Activated CD4-positive, alpha-beta T cell treated with anti-CD3 and anti-CD28 coated beads for 4 hours (primary cell): ENCODE measurements at places on chromosomes 12 and 14.

DNA sequence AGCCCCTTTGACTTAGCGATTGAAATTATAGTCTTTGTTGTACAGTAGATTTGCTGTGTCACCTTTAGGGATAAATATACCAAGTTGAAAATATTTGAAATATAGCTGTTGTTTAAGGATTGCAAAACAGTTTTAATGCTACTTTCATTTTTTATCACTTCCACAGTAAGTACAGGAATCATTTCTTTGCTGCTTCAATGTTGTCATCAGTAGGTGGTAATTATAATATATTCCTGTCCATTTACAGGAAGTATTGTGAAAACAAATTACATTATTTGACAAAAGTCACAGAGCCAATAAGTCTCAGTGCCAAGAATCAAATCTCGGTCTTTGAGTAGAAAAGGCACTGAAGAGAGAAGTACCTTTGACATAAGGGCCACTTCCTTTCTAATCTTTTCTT lies 342.6 kb upstream of the RGS6 start:
- DNase-seq: no peak

- DNase-seq: no peak
Observed at GRCh38 chr14:75634848-75635247, 25.8 kb downstream of the ERG28 start.

DNA sequence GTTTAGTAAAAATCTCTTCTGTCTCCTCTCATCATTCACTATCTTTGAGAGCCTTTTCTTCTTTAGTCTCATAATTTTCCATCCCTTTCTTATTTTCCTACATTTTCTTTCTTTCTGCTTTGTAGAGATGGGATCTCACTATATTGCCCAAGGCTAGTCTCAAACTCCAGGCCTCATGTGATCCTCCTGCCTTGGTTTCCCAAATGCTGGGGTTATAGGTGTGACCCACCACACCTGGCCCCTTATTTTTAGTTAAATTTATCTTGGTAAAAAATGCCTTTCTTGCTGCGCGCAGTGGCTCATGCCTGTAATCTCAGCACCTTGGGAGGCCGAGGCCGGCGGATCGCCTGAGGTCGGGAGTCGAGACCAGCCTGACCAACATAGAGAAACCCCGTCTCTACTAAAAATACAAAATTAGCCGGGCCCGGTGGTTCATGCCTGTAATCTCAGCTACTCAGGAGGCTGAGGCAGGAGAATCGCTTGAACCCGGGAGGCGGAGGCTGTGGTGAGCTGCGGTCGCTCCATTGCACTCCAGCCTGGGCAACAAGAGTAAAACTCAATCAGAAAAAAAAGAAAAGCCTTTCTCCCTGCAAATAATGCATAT lies 996 bp downstream of the SLC2A3 start:
- no peak for DNase-seq

GRCh38 chr12:58425481-58426392 lies 484.4 kb downstream of the ATP23 start:
- DNase-seq: no peak

- DNase-seq: no peak
Observed at GRCh38 chr12:46407361-46407760, 34.8 kb upstream of the SLC38A2 start.

DNA sequence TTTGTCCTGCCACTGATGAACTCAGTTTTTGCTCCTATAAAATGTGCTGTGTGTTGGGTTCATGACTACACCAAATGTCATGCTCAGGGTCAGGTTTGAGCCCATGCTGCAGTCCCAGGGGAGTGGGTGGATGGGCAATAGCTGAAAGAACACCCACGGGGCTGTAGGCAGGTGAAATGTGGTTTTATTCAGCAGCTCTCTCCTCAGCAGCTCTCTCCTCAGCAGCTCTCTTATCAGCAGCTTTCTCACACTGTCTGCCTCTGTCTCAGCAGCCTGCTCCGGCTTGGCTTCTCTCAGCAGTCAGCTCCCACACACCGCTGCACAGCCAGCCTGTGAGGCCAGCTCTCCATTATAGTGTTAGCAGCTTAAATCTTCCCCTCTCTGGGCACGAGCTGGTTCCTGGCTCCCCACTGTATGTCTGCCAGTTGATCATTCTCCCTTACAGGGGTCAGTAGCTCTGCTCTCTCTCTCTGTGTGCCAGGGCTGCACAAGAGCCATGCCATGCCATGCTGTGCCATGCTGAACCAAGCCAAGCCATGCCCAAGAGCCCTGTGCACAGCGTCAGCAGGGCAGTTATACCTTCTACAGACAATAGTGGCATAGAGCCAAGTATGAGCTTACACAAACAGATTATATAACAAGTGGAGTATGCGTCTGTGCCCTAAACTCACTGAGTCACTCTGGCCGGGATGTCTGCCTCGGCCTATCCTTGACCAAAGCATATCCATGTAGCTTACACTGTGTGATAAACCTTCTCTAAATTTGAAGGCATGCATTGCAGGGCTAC lies 303.3 kb upstream of the TMPO start:
- DNase-seq: no peak

DNA sequence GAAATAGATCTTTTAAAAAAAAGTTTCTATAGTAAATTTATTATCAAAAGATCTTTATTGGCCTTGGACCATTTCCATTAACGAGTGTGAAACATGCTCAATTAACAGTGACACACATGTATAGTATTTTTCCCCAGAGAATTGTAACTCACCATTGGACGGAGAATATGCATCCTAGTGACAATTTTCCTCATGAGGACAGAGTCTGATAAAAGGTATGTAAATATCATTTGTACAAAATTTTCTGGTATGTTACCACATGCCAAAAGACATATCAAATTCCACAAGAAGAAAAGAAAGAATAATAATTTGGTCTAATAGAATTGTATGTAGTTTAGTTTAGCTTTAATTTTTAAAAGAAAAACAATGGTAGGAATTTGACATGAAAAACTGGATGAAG lies 1096.0 kb upstream of the FLRT2 start:
- DNase-seq: no peak

DNA sequence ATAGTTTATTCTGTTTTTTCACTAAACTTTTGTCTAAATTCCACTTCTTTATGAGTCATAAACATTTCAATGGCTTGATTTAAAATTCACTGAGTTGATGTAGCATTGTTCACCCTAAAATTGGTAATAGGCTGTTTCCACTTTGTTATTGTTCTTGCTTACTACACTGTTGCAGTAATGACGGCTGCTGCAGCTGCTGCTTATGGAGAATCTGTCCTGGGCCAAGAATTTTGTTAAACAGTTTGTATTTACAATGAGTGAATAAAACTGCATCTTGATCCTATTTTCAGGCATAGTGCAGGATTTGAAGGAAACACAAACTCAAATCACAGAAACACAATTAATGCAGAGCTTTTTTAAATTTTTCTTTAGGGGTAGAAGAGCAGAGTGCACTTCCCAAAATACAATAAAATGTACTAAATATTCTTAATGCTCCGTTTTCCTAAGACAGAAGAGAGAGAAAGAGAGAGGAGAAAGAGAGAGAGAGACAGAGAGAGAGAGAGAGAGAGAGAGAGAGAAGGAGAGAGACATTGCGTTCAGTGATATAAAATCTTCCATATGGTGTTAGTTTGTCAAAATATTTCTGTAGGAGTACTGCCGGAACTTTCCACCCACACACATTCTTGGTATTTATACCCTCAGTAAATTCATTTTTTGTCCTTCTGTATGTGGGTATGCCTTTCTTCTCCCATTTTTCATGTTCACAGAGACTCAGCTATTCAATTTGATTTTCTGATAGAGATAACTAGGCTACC lies 266.4 kb downstream of the LRFN5 start:
- DNase-seq: no peak

DNA sequence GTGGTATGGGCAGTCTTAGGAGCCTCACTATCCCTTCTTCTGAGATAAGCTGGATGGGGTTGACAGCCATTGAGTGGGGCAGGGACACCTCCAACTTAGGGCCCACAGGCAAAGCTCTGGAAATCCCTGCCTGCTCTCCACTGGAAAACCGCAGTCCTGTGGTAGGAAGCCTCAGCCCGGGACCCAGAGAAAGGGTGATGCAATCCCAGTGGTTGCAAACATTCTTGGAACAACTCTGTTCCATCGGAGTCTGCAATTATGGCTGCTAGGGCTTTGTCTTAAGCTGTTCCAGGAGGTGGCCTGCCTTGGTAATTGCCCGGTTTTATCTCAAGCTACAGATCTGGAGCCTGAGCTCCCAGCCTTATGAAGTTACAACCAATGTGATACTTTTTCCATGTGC lies 133.4 kb downstream of the DICER1 start:
- DNase-seq: no peak

- DNase-seq: no peak
Observed at GRCh38 chr12:24049728-24050127, 100.3 kb upstream of the SOX5 start.

DNA sequence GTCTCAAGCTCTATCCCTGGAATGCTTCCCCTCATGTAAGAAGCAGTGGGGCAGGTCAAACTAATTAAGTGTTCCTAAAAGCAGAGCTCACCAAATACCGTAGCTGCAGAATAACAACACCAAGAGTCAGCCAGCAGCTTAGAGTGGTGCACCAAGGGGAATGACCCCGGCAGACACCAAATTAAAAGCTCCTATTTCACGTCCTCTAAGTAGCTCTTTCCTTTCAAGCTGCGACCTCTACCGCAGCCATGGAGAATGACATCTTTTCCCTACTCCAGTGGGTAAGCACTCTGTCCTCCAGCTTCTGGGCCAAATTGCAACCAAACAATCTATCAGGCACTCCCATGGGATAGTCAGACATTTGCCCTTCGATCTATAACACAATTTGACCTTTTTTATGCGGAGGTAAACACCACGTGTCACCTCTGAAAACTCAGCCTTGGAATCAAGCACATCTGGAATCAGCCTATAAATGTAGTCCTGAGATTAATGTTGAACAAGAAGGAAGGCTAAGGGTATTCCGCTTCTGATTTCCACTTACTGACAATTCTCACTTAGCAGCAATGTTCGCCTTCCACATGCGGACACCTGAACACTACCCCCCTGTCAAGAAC lies 67.6 kb upstream of the CDKN3 start:
- DNase-seq: no peak

GRCh38 chr12:57732270-57732669 lies 6.3 kb downstream of the AGAP2 start:
- DNase-seq: no peak

- no peak for DNase-seq
Observed at GRCh38 chr14:44339862-44340261, 167.2 kb downstream of the FSCB start.

DNA sequence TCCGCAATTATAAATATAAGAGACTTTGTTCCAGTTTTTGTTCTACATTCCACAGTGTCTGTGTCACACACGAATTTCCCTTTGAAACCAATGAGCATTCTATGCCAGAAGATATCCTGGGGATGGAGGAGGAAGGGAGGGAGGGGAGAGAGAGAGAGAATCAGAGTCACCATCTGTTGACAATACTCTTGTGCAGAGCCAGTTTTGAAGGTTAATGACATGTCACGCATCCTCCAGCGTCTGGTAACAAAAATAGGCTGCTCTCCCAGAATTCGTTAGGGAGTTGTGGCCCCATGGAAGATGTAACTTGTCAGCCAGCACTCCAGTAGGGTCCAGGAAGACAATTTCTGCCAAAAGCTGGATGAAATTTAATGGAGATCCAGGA lies 213.5 kb upstream of the KRR1 start:
- DNase-seq: no peak

DNA sequence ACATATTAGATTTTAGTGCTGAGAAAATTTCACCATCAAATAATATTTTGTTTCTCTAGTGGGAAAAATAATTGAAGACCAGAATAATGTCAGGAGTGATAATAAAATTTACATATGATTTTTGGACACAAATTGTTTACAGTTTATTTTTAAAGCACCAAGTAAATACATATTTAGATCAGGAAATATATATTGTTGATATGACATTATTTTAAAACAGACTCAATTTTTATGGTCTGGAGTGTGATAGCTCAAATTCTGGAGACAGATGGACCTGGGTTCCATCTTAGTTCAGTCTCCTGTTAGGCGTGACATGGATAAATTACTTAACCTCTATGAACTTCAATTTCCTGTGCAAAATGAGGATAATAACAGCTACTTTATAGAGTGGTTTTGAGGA lies 135.4 kb downstream of the TPH2 start:
- no peak for DNase-seq

DNA sequence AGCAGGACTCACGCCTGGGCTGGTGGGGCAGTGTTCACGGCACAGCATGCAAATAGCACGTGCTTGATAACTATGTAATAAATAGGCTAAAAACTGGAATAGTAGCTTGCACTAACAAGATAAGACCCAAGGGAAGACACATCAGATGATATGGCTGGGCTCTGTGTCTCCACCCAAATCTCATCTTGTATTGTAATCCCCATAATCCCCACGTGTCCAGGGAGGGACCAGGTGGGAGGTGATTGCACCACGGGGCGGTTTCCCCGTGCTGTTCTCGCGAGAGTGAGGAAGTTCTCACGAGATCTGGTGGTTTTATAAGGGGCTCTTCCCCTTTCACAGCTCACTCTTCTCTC lies 46.9 kb downstream of the RIMBP2 start:
- DNase-seq: no peak

DNA sequence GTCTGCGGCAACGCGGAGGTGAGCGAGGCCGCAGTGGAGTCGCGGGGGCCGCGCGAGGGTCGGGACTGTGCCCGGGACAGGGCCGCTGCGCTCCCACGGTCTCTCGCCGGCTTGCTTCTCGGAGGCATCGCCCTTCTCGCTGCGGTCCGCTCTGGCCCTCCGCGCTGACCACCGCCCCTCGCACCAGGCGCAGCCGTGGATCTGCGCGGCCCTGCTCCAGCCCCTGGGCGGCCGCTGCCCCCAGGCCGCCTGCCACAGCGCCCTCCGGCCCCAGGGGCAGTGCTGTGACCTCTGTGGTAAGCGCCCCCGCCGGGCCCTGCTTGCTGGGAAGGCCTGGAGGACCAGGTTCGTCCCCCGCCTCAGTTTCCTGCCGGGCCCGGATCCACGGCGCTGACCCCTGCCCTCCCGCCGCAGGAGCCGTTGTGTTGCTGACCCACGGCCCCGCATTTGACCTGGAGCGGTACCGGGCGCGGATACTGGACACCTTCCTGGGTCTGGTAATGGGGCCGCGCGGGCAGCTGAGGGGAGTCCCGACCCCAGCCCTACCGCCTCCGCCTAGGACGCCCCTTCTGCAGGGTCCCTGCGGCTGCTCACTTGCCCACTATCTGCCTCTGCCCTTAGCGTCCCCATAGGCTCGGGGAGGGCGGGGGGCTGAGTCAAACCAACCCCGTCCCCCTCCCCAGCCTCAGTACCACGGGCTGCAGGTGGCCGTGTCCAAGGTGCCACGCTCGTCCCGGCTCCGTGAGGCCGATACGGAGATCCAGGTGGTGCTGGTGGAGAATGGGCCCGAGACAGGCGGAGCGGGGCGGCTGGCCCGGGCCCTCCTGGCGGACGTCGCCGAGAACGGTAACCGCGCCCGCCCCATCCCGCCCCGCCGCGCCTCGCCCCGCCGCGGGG lies 7.0 kb downstream of the AMN start:
- DNase-seq: no peak

GRCh38 chr12:127065595-127065994 lies 1201.4 kb upstream of the TMEM132C start:
- DNase-seq: no peak

DNA sequence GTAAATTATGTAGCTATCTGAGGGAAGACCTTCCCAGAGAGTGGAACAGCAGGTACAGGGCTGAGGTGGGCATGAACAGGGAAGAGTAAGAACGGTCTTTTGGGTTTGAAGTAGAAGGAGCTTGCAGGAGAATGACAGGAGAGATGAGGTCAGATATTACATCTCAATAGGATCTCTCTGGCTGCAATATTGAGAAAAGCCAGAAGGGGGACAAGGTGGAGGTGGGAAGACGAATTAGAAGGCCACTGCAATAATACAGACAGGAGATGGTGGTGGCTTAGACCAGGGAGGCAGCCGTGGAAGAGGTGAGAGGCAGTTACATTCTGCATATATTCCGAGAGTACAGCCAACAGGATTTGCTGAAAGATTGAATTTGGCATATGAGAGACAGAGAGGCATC lies 310.2 kb downstream of the APAF1 start:
- no peak for DNase-seq

- DNase-seq: peak; percentile 16
Observed at GRCh38 chr14:74302152-74302628, 544 bp downstream of the ABCD4 start.
